Chondrocyte (in vitro differentiated cells): ENCODE measurements at places on chromosomes 4 and X. TPM values are rescaled to one million over a fixed set of nuclear protein-coding genes. Genes with fewer than 3 reads are reported as not detected.

Gene PCDH7
- total RNA-seq, result 70.3 to 141 TPM (median 72.3 TPM) in 3 replicates

- DNase-seq, result no peak
- no peak overlapping the region for H3K4me3 ChIP-seq
- H3K36me3 ChIP-seq, result peaks cover 4% of the 10 kb centered on the region
- no peaks in the 10 kb centered on the region for H3K27me3 ChIP-seq
- peaks cover 4% of the 10 kb centered on the region for H3K4me1 ChIP-seq
These were observed 82.9 kb upstream of the BANK1 start for GRCh38 chr4:101707596-101707995.

- no peak overlapping the region for H3K4me3 ChIP-seq
- DNase-seq, result no peak
- H3K4me1 ChIP-seq, result peaks cover 18% of the 10 kb centered on the region
- H3K27ac ChIP-seq, result peak overlapping the region; percentile 91
These were observed 51.3 kb upstream of the MAP3K15 start for GRCh38 chrX:19566359-19567222.

GRCh38 chrX:9635368-9635767 lies 130.3 kb downstream of the GPR143 start:
- peaks cover 3% of the 10 kb centered on the region for H3K4me1 ChIP-seq
- no peaks in the 10 kb centered on the region for H3K27me3 ChIP-seq
- H3K36me3 ChIP-seq, result no peaks in the 10 kb centered on the region
- H3K27ac ChIP-seq, result no peak overlapping the region
- H3K4me3 ChIP-seq, result no peak overlapping the region

DNA sequence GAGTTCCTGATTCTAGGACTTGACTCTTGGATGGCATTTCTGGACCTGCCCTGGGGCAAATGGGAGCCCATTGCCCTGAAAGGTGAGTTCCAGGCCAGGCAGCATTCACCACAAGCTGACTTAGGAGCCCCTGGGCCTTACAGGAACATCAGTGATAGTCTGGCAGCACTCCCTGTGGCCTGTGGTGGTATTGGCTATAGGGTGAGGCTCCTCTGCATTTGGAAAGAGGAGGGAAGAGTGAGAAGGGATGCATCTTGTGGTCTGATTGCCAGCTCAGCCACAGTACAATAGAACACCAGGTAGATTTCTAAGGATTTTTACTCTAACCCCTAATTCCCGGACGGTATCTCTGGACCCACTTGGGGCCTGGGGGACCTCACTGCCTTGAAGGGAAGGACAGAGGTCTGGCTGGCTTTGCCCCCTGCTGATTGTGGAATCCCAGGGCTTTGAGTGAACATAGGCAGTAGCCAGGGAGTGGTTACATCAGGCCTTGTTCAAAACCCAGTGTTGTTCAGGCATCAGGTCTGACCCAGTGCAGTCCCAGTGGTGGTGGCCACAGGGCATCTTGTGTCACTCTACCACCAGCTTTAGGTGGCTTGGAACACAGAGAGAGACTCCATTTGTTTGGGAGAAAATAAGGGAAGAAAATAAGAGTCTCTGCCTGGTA lies 32.9 kb downstream of the MAGED4 start:
- H3K4me3 ChIP-seq, result no peak overlapping the region
- H3K4me1 ChIP-seq, result no peaks in the 10 kb centered on the region
- H3K27ac ChIP-seq, result no peak overlapping the region
- no peaks in the 10 kb centered on the region for H3K36me3 ChIP-seq
- H3K27me3 ChIP-seq, result peaks cover 3% of the 10 kb centered on the region

DNA sequence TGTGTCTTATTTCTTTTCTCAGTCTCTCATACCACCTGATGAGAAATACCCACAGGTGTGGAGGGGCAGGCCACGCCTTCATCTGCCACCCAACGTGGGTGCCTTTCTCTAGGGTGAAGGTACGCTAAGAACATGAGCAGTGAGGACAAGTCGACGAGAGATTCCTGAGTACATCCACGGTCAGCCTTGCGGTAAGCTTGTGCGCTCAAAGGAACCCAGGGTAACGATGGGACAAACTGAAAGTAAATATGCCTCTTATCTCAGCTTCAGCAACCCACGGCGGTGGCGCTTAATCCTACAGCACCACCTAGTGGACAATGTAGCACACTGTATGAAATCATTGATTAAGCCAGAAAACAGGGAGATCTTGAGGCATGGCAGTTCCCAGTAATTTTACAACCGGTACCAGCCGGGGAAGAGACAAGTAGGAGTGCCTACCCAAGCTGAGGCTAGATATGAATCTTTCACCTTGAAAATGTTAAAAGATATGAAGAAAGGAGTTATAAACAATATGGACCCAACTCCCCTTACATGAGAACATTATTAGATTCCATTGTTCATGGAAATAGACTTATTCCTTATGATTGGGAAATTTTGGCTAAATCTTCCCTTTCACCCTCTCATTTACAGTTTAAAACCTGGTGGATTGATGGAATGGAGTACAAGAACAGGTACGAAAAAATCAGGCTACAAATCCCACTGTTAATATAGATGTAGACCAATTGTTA lies 63.0 kb downstream of the ZNF732 start:
- peaks cover 27% of the 10 kb centered on the region for H3K36me3 ChIP-seq
- H3K4me1 ChIP-seq, result peaks cover 4% of the 10 kb centered on the region
- no peak overlapping the region for H3K27ac ChIP-seq

- H3K27me3 ChIP-seq, result no peaks in the 10 kb centered on the region
- no peak overlapping the region for H3K27ac ChIP-seq
- peaks cover 55% of the 10 kb centered on the region for H3K4me1 ChIP-seq
- no peak for DNase-seq
- H3K4me3 ChIP-seq, result no peak overlapping the region
These were observed 430.3 kb downstream of the SPRY1 start for GRCh38 chr4:123826896-123827295.
